ENCODE measurements at places on chromosomes 6 and 20.

GRCh38 chr6:67133973-67134372, 1426.9 kb upstream of the EYS start:
- no peak for DNase-seq

GRCh38 chr6:133136177-133136880, 104.8 kb upstream of the EYA4 start:
- no peak for DNase-seq

GRCh38 chr20:32737371-32738223, 5.7 kb downstream of the COMMD7 start:
- no peak for DNase-seq

DNA sequence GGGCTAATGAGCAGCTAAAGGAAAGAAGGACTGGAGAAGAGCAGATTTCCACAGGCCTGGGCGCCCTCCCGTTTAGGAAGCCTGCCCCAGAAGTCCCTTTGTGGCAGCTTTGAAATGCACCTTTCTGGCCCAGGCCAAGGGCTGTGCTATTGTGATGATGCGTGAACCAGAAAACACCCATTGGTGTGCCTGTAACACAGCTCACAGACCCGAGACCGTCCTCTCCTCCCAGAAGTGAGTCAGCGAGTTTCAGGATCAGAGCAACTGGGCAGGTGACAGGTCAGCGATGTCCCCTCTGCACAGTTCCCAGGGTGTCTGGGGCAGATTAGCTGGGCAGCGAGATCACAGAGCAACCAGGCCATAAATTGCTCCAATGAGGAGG, 71.9 kb upstream of the SULF2 start:
- DNase-seq, result no peak

DNA sequence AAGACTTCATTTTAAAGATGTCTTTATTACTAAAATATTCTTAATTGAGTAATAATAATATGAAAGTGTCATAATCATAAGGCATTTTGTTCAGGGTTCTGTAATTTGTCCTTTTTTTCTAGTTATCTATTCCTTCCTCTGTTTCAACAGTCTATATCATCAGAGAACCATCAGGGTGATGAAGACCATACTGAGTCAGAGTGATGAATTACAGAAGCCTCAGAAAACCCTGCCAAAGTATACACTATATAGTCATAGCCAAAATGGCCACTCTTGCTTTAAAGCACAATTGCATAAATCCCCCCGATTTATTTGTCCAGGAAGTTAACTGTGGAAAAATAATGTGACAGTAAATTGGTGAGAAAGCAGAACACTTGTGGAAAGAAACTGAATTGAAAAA, 735.0 kb downstream of the EPHA7 start:
- no peak for DNase-seq

DNA sequence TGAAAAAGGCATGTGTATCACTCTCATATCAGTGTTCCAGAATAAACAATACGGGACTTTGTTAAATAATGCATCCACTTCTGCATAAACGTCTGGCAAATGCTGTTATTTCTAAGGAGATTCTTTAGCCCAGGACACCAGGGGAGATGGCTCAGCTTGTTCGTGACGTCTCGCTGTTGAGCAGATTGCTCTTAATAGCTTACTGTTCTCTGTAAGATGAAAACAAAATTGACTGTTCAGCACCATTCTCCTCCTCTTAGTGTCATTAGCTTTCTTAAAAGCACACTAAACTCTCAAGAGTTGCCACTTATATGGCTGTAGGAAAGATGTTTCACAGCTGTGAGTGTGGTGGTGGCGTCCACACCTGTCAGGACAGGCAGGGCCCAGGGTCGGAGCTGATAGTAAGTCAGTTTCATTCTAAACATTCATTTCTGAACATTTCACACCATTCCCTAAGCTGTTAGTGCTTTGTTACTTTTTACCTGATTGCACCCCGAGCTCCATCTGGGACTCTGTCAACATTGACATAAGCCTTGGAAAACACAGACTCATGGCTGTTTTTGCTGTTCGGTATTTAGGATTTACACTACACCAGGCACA, 132.1 kb downstream of the ZDHHC14 start:
- DNase-seq, result no peak

DNA sequence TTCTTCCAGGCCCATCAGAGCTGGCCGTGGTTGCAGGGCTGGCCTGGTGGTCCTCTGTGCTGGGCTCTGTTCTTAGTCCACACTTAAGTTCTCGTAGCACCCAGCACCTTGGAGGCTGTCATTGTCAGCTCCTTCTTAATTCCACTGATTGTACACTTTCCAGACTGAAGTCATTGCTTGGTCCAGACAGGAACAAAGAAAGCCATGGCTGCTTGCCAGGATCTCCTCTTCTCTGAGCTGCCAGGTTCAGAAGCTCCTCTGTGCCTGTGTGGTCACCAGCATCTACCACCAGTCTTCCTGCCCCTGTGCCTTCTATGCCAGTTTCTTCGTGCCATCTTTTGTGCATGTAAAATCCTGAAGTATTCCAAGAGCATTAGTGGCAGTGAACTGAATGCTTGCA, 39.5 kb upstream of the PCMTD2 start:
- DNase-seq, result no peak

GRCh38 chr6:158769771-158770432, 49.3 kb downstream of the EZR start:
- DNase-seq, result no peak

GRCh38 chr6:7238900-7239589, 74.0 kb downstream of the SSR1 start:
- peak; percentile 58 for DNase-seq

Measured in stimulated activated CD8-positive, alpha-beta memory T cell treated with anti-CD3 and anti-CD28 coated beads, Interleukin-15, amount 100 ng/mL, for 4 hours (primary cell).